Metanephros (tissue), 2 donors: ENCODE measurements at places on chromosomes 3 and 15. TPM values are rescaled to one million over a fixed set of nuclear protein-coding genes. Genes with fewer than 3 reads are reported as not detected.

Gene HYKK
- total RNA-seq = 8.8 TPM

Gene MORF4L1
- total RNA-seq = 265 TPM

Gene GOLGA6L7
- not detected for total RNA-seq

Gene CTXN2
- total RNA-seq = not detected

Gene SLC51B
- 1.5 TPM for total RNA-seq
